ENCODE measurements at places on chromosomes 13 and 19. TPM values are rescaled to one million over a fixed set of nuclear protein-coding genes. Genes with fewer than 3 reads are reported as not detected.

GRCh38 chr13:114062754-114063153, 69.7 kb downstream of the RASA3 start:
- peak; percentile 54 for DNase-seq
- H3K4me3 ChIP-seq: no peak overlapping the region
- no peaks in the 10 kb centered on the region for H3K36me3 ChIP-seq
- H3K4me1 ChIP-seq: peaks cover 46% of the 10 kb centered on the region
- H3K27me3 ChIP-seq: no peaks in the 10 kb centered on the region

- no peak for DNase-seq
- peaks cover 23% of the 10 kb centered on the region for H3K4me1 ChIP-seq
- no peak overlapping the region for H3K27ac ChIP-seq
- H3K36me3 ChIP-seq: peaks cover 22% of the 10 kb centered on the region
- no peaks in the 10 kb centered on the region for H3K27me3 ChIP-seq
- no peak overlapping the region for H3K4me3 ChIP-seq
Measured at GRCh38 chr13:41680900-41681299, 223.6 kb downstream of the RGCC start.

DNA sequence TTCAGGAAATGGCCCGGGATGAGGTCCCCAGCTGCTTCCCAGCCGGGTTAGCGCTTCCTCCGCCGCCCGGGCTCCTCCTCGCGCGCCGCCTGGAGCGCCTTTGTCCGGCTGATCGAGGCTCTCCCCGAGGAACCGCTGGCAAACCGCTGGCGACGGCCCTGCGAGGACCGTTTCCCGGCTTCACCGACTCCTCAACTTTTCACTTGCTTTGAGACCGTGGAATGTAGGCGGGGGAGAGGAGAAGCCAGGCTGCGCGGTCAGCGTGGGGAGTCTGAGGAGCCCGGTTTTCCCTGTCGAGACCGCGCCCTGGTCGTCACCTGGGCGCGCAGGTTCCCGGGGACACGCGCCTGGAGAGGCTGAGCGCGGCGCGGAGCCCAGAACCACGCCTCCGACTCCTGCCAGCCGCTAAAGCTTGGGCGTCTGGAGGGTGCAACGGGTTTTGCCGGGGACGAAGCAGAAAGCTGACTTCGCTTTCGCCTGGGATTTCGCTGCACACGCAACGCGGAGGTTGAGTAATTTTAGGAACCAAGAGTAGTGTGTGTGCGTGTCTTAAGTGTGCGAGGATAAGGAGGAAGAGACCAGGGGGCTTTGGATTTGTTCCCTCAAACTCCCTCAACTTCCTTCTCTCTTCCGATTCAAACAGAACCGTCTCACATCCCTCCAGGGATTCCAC, 7.3 kb upstream of the DGKH start:
- DNase-seq: peak; percentile 75
- H3K36me3 ChIP-seq: no peaks in the 10 kb centered on the region
- peak overlapping the region; percentile 34 for H3K27ac ChIP-seq
- peak overlapping the region; percentile 79 for H3K4me3 ChIP-seq
- peaks cover 6% of the 10 kb centered on the region for H3K4me1 ChIP-seq

The CRLF1 gene
- total RNA-seq: 40.0 TPM

GRCh38 chr19:13004273-13004672, 9.0 kb downstream of the NFIX start:
- H3K4me3 ChIP-seq: no peak overlapping the region
- no peaks in the 10 kb centered on the region for H3K27me3 ChIP-seq
- H3K36me3 ChIP-seq: no peaks in the 10 kb centered on the region
- no peak for DNase-seq
- H3K4me1 ChIP-seq: peaks cover 35% of the 10 kb centered on the region

DNA sequence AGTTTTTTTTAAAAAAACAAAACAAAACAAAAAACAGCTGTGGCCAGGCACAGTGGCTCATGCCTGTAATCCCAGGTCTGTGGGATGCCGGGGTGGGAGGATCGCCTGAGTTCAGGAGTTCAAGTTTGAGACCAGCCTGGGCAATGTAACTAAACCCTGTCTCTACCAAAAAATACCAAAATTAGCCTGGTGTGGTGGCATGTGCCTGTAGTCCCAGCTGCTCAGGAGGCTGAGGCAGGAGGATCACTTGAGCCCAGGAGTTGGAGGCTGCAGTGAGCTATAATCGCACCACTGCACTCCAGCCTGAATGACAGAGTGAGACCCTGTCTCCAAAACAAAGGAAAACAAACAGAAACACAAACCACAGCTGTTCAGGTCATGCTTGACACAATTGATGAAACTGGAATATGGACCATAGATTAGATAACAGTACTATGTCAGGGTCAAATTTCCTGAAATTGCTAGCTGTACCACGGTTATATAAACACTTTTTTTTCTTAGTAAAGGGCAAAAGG, 6.9 kb upstream of the ANGPTL4 start:
- no peaks in the 10 kb centered on the region for H3K36me3 ChIP-seq
- H3K27ac ChIP-seq: no peak overlapping the region
- no peak for DNase-seq

GRCh38 chr13:50082426-50083281, 67.4 kb downstream of the KCNRG start:
- DNase-seq: peak; percentile 88
- peak overlapping the region; percentile 56 for H3K27ac ChIP-seq
- H3K4me1 ChIP-seq: peaks cover 26% of the 10 kb centered on the region

GRCh38 chr19:944663-945241, 18.9 kb downstream of the ARID3A start:
- DNase-seq: no peak
- no peak overlapping the region for H3K4me3 ChIP-seq
- H3K4me1 ChIP-seq: no peaks in the 10 kb centered on the region

GRCh38 chr19:16849168-16849567, 20.0 kb downstream of the SIN3B start:
- H3K4me3 ChIP-seq: no peak overlapping the region
- peaks cover 22% of the 10 kb centered on the region for H3K4me1 ChIP-seq
- no peaks in the 10 kb centered on the region for H3K27me3 ChIP-seq
- peak; percentile 73 for DNase-seq

The CD70 gene
- total RNA-seq: not detected

The HS6ST3 gene
- 0.11 TPM for total RNA-seq

GRCh38 chr13:43908156-43909126, 28.7 kb downstream of the LACC1 start:
- peak; percentile 77 for DNase-seq
- no peaks in the 10 kb centered on the region for H3K27me3 ChIP-seq
- H3K27ac ChIP-seq: peak overlapping the region; percentile 22
- peaks cover 8% of the 10 kb centered on the region for H3K4me1 ChIP-seq

DNA sequence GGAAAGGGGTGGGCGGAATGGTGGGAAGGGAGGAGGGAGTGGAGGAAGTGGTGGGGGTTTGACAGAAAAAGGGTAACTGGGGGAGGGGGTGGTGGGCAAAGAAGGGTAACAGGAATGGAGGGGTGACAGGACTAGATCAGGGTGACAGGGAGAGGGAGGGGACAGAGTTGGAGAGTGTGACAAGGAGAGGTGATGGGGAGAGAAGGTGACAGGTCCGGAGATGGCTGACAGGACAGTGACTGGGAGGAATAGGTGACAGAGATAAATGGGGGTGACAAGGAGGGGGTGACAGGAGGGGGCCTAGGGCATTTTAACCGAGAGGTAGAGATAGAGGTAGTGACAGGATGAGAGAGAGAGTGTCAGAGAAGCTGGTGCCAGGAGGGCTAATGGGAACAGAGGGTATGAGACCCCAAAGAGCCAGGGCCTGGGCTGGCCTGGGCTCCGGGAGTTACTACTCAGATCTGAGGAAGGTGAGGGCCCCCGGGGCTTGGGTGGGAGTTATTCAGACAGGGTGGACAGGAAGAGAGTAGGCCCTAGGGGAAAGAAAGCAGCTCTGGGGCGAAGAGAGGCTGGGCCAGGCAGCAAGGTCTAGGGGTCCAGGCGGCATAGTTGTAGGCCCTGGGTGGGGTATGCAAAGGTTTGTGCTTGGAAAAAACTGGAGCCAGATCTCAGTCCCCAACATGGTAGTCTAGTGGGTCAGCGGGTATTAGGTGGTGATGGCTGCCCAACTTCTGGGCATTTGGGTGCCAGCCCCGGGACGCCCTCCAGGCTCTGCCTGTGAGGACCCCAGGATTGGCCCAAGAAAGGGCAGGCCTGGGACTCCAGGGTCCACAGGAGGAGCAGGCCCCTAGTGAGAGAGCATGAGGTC, 660 bp downstream of the CIC start:
- H3K4me3 ChIP-seq: peak overlapping the region; percentile 83
- no peaks in the 10 kb centered on the region for H3K27me3 ChIP-seq
- H3K27ac ChIP-seq: peak overlapping the region; percentile 99
- no peaks in the 10 kb centered on the region for H3K36me3 ChIP-seq

The OR7D2 gene
- total RNA-seq: not detected

DNA sequence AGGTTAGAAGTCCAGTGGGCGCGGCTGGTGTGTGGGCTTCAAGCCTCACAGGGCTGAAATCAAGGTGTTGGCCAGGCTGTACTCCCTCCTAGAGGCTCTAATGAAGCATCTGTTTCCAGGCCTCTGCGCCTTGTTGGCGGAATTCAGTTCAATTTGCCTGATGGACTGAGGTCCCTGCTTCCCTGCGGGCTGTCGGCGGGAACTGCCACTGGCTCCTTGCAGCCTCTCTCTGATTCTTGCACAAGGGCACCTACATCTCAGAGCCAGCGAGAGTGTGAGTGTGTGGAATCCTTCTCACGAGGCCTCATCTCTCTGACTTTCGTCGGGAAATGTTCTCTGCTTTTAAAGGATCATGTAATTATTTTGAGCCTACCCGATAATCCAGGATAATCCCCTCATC, 128.6 kb downstream of the DLEU7 start:
- H3K36me3 ChIP-seq: no peaks in the 10 kb centered on the region
- no peak overlapping the region for H3K27ac ChIP-seq
- peaks cover 18% of the 10 kb centered on the region for H3K4me1 ChIP-seq
- H3K27me3 ChIP-seq: no peaks in the 10 kb centered on the region
- no peak overlapping the region for H3K4me3 ChIP-seq
